Dorsolateral prefrontal cortex (tissue), 122 donors: ENCODE measurements at places on chromosomes 1 and 21.

- no peak for DNase-seq
Measured at GRCh38 chr21:22842875-22843274, 1844.7 kb downstream of the NCAM2 start.

- DNase-seq: no peak
Measured at GRCh38 chr1:21337928-21338572, 47.8 kb upstream of the ECE1 start.

- DNase-seq: no peak
Measured at GRCh38 chr1:203307641-203308126, 2.4 kb downstream of the BTG2 start.

DNA sequence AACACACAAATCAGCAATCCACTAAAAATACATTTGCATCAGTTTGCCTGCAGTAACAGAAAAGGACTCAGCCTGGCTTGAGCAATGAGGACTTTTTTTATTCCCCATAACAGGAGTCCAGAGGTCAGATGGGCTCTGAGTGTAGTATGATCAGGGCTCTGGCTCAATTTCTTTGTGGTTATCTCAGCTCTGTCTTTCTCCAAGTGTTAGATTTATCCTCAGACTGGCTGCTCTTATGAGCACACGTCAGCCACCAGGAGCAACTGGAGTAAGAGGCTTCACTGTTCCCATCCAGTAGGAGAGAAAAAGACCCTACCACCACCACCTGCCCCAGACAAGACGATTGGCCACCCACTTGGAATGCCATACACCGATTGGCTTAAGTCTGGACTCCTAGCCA lies 36.2 kb upstream of the KLHDC7A start:
- DNase-seq: no peak

DNA sequence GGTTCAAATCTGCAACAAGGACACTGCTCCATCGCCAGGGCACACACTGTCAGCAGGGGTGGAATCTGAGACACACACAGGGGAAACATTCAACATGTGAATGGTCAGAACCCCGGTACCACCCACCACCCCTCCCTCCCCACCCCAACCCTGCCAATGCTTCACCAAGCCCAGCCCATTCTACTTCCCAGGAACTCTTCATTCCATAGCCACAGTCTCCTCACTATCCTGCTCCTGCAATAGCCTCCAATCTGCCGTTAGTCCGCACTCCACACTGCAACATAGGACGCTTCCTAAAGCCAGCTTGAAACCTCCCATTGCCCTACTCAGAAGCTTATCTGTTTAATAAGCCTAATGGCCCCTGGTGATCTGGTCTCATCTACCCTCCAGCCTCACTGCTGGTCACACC lies 7.5 kb upstream of the RAB3B start:
- DNase-seq: no peak
